ENCODE measurements at places on chromosomes 16 and 17. TPM values are rescaled to one million over a fixed set of nuclear protein-coding genes. Genes with fewer than 3 reads are reported as not detected.

The LCAT gene
- 0.47 TPM for total RNA-seq

The PYDC1 gene
- 0.78 TPM for total RNA-seq

The NHLRC4 gene
- total RNA-seq = 0.31 TPM

The AGRP gene
- not detected for total RNA-seq

The KRT16 gene
- total RNA-seq = not detected

The ZPBP2 gene
- total RNA-seq = not detected

The ASGR2 gene
- not detected for total RNA-seq

The MEFV gene
- total RNA-seq = 0.47 TPM

The DLX4 gene
- total RNA-seq = not detected

The ADAMTS18 gene
- 0.31 TPM for total RNA-seq

The ATP6V0A1 gene
- 263 TPM for total RNA-seq

The FOXL1 gene
- 0.47 TPM for total RNA-seq

The YPEL2 gene
- total RNA-seq = 8.9 TPM

The ASB16 gene
- not detected for total RNA-seq

The TEKT1 gene
- 1.2 TPM for total RNA-seq

The TEX14 gene
- 0.31 TPM for total RNA-seq
